Naive thymus-derived CD4-positive, alpha-beta T cell (primary cell): ENCODE measurements at places on chromosomes 16 and 17. TPM values are rescaled to one million over a fixed set of nuclear protein-coding genes. Genes with fewer than 3 reads are reported as not detected.

- DNase-seq: no peak
- no peaks in the 10 kb centered on the region for H3K36me3 ChIP-seq
- no peaks in the 10 kb centered on the region for H3K27me3 ChIP-seq
- H3K27ac ChIP-seq: no peak overlapping the region
- H3K4me3 ChIP-seq: no peak overlapping the region
These were observed 4.9 kb upstream of the ANKFN1 start for GRCh38 chr17:56148333-56148732.

The DPEP3 gene
- 1.9 TPM for total RNA-seq

The LRRC37A gene
- total RNA-seq: 2.6 and 4.1 TPM in 2 replicates

The SUPT6H gene
- total RNA-seq: 130 TPM

- no peak for DNase-seq
- no peaks in the 10 kb centered on the region for H3K4me1 ChIP-seq
- no peaks in the 10 kb centered on the region for H3K36me3 ChIP-seq
- no peak overlapping the region for H3K27ac ChIP-seq
These were observed 51.3 kb upstream of the TAC4 start for GRCh38 chr17:49899191-49899485.

- H3K4me3 ChIP-seq: no peak overlapping the region
- no peaks in the 10 kb centered on the region for H3K36me3 ChIP-seq
- H3K27ac ChIP-seq: no peak overlapping the region
- peak; percentile 66 for DNase-seq
- H3K27me3 ChIP-seq: peaks cover 11% of the 10 kb centered on the region
These were observed 1.2 kb upstream of the TLCD3B start for GRCh38 chr16:30032083-30032819.

DNA sequence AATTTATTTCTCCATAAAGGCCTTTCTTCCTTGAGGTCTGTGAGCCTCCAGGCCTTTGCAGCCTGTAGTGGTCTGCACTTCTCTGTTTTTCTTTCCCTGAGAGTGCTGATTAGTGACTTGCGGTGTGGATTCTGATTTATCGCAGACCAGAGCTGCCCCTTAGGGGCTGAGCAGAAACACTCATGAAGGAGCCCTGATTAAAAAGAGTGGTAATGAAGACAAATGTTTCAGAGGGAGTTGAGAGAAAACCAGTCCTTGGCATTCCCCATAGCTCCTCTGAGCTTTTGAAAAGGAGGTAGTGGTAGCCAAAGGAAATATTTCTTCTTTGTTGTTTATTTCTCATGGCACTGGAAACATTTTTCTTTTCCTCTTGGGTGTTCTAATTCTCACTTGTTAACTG is 268.1 kb upstream of the TBX2 start:
- no peaks in the 10 kb centered on the region for H3K36me3 ChIP-seq
- DNase-seq: no peak
- no peak overlapping the region for H3K27ac ChIP-seq
- peaks cover 6% of the 10 kb centered on the region for H3K4me1 ChIP-seq
- H3K27me3 ChIP-seq: no peaks in the 10 kb centered on the region
- H3K4me3 ChIP-seq: no peak overlapping the region

The LITAF gene
- total RNA-seq: 264 TPM

The UMOD gene
- total RNA-seq: not detected

GRCh38 chr17:42687707-42688320 is 5.5 kb downstream of the CNTNAP1 start:
- no peak overlapping the region for H3K4me3 ChIP-seq
- DNase-seq: no peak
- no peaks in the 10 kb centered on the region for H3K4me1 ChIP-seq
- peaks cover 4% of the 10 kb centered on the region for H3K27me3 ChIP-seq

The OR3A3 gene
- not detected for total RNA-seq

GRCh38 chr16:90026135-90026534 is 6.9 kb upstream of the DBNDD1 start:
- peaks cover 6% of the 10 kb centered on the region for H3K4me1 ChIP-seq
- no peak overlapping the region for H3K4me3 ChIP-seq
- no peak for DNase-seq
- no peak overlapping the region for H3K27ac ChIP-seq
- no peaks in the 10 kb centered on the region for H3K36me3 ChIP-seq
- H3K27me3 ChIP-seq: no peaks in the 10 kb centered on the region

DNA sequence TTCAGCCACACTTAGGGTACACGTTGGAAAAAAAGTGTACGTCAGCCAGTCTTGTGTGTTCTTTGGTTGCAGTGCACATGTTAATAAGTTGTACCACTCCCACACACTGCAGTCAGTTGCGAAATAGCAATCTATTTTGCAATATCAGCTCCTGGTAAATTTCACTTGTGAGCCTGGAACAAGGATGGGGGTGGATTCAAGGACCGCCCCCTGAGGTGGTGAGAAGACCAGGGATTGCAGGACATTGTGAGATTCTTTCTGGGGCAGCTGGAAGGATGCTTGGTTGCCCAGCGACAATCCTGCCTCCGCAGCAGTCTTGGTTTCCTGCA is 78.6 kb upstream of the ZFHX3 start:
- no peak overlapping the region for H3K4me3 ChIP-seq
- no peaks in the 10 kb centered on the region for H3K27me3 ChIP-seq
- H3K27ac ChIP-seq: no peak overlapping the region
- DNase-seq: no peak
- H3K4me1 ChIP-seq: no peaks in the 10 kb centered on the region

The KRT39 gene
- not detected for total RNA-seq

GRCh38 chr16:84957192-84957591 is 54.1 kb downstream of the ZDHHC7 start:
- DNase-seq: no peak
- no peaks in the 10 kb centered on the region for H3K27me3 ChIP-seq
- H3K4me1 ChIP-seq: no peaks in the 10 kb centered on the region
- H3K27ac ChIP-seq: no peak overlapping the region
- no peaks in the 10 kb centered on the region for H3K36me3 ChIP-seq

- no peaks in the 10 kb centered on the region for H3K27me3 ChIP-seq
- H3K4me3 ChIP-seq: no peak overlapping the region
- H3K36me3 ChIP-seq: no peaks in the 10 kb centered on the region
- H3K27ac ChIP-seq: no peak overlapping the region
- peaks cover 26% of the 10 kb centered on the region for H3K4me1 ChIP-seq
These were observed 5.7 kb upstream of the HOXB2 start for GRCh38 chr17:48550502-48551213.

DNA sequence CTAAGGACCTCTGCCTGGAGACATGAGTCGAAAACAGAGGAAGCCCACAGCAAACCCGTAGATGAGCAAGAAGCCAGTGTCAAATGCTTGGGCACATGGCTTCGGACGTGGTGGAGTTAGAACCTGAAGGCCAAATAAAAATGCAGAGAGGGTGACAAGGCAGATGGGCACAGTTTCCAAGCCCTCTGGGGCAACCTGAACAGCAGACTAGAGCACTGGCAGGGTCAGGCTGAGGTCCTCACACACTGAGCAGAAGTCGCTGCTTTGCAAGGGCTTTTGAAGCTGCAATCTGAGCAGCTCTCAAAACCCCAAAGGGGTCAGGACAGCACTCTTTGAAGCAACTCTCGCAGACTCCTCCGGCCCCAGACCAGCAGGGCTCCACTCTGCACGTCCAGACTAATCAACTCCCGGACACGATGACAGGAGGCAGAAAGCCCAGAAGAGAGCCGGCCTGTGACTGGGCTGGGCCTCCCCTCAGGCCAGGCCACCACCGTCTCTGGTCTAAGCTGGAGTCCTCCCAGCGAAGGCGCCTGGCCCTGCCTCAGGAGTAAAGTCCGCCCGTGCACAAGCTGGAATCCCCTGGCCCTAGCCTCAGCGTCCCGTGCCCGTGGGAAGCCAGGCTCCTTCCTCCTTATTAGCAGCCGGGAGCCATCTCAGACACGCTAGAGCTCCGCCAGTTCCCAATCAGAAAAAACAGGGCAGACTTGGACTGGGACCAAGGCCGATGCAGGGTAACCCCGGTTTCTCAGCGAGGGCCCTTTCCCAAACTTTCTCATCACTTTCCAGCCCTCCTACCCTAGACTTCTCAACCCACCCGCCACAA is 924 bp downstream of the SMARCD2 start:
- peaks cover 21% of the 10 kb centered on the region for H3K36me3 ChIP-seq
- DNase-seq: no peak
- peaks cover 36% of the 10 kb centered on the region for H3K4me1 ChIP-seq
- H3K27ac ChIP-seq: peak overlapping the region; percentile 96
- H3K27me3 ChIP-seq: no peaks in the 10 kb centered on the region

The SLC35G6 gene
- not detected for total RNA-seq

The APOBR gene
- total RNA-seq: 8.2 TPM

The TPSAB1 gene
- total RNA-seq: 3.2 TPM

GRCh38 chr17:75637143-75637538 is 3.9 kb downstream of the SMIM5 start:
- H3K4me3 ChIP-seq: no peak overlapping the region
- H3K27ac ChIP-seq: no peak overlapping the region
- no peaks in the 10 kb centered on the region for H3K4me1 ChIP-seq
- no peaks in the 10 kb centered on the region for H3K36me3 ChIP-seq
